ENCODE measurements at places on chromosomes 1 and 21. TPM values are rescaled to one million over a fixed set of nuclear protein-coding genes. Genes with fewer than 3 reads are reported as not detected.

DNA sequence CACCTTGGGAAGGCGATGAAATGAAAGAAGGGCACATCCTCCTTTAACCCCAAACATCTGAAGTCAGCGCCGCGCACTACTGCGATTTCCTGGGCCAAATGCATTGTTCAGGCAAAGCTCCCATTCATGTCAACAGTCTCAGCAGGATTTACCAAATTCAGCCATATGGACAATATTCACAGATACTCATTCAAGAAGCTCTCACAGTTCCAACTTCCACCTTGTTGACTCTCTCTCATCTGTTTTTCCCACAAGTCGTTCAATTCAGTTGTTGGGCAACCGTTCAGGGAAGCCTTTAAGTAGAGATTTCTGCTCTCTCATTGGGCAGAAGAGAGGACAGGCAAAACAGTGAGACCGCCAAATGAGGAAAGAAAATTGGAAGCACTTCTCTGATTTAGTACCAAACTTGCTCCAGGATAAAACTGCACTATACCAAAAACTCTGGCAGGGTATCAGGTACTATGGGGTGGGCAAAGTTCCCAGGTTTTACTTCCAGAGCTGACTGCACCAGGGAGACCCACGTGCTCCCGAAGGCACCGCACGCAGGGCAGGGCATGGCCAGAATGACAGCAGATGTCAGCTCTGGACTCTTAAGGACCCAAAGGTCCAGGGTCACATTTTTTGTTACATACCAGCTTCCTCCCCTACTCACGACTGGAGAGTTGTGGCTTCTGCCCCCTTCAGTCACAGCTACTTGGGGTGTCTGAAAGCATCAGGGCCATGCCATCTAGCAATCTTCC lies 668.8 kb downstream of the KIF26B start:
- no peak for DNase-seq

GRCh38 chr1:55446351-55446750 lies 231.2 kb upstream of the USP24 start:
- no peak for DNase-seq

DNA sequence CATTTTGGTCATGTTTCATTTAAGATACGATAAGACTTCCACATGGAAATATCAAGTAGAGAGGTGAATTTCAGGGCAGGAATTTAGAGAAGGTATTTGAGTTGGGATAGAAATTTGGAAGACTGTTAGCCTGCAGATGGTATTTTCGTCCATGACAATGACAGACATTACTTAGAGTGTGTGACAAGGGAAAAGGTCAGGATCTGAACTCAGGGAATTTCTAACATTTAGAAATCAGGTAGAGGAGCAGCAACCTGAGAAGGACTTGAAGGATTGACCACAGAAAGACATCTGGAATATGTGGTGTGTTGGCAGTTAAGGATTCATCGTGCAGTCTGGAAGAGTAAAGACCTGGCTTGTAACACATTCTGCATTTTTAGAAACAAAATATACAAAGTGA lies 57.9 kb downstream of the RABGAP1L start:
- no peak for DNase-seq

The PRR9 gene
- total RNA-seq, result not detected

The DCST2 gene
- total RNA-seq, result 0.12 TPM

DNA sequence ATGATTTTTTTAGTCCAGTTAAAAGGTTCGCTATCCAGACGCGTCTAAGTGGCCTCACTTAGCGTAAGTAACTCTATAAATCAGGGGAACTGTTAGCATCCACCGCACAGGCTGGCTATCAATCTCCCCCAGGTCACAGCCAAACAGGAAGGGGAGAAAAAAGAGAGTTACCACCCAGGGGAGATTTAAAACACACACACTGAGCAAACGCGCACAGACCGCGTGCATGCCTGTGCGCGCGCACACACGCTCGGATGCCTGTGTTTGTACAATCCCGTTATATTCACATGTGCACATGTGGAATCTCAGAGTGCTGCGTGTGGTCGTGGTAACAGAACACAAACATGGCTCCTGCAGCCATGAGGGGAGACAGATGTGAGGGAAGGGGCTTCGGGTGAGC lies 125.4 kb downstream of the CASZ1 start:
- DNase-seq, result no peak

GRCh38 chr1:234144901-234145300 lies 228.4 kb upstream of the COA6 start:
- no peak for DNase-seq

The IGSF8 gene
- 16.4 TPM for total RNA-seq

DNA sequence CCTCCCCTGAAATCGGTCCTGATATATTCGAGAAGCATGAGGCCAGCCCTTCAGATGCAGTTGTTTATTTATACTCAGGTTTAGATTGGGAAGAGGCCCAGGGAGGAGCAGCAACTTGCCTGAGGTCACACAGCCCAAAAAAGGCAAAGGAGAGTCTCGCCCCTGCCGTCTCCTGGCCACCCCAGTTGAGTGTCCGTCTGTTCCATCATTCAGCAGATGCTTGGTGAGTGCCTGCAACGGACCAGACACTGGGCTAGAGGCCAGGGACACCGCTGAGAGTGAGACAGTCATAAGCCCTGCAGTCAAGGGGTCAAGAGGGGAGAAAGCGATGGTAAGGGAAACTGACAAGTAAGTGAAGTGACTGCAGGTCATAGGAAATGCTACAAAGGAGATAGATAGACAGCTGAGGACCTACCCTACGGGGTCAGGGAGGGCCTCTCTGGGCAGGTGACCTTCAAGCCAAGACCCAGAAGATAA lies 15.4 kb upstream of the SELENON start:
- no peak for DNase-seq

DNA sequence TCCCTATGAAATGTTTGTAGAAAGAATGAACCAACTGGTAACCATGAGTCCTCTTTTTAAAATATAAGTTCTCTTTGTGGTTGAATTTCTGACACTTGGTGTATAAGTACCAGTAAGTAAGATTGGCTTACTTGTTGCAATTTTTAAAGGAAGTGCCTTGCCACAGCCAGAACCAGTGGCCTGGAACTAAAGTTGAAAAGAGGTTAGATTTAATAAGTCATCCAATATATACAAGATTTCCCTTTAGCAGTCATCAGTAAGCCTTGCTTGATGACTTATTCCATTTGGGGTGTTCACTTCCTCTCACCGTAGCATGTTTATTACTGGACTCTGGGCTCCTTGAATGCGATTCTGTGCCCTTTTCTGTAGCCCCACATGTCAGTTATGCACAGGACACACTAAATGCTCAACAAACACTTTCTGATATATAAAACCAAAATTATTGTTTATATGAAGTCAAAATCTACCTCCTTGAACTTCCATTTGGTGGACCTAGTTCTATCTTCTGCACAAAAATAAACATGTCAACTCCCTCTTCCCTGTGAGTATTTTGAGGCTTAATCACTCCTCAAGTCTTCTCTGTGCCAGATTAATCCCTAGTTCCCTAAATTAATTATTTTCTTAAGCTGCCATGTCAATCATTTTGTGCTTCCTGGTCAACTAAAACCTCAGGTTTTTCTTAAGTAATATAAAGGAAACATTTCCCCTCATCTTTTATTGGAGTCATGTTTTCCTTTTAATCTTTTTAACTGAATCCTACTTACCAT lies 218.1 kb downstream of the ST6GALNAC3 start:
- DNase-seq, result no peak

The SLC16A4 gene
- 1.2 TPM for total RNA-seq

DNA sequence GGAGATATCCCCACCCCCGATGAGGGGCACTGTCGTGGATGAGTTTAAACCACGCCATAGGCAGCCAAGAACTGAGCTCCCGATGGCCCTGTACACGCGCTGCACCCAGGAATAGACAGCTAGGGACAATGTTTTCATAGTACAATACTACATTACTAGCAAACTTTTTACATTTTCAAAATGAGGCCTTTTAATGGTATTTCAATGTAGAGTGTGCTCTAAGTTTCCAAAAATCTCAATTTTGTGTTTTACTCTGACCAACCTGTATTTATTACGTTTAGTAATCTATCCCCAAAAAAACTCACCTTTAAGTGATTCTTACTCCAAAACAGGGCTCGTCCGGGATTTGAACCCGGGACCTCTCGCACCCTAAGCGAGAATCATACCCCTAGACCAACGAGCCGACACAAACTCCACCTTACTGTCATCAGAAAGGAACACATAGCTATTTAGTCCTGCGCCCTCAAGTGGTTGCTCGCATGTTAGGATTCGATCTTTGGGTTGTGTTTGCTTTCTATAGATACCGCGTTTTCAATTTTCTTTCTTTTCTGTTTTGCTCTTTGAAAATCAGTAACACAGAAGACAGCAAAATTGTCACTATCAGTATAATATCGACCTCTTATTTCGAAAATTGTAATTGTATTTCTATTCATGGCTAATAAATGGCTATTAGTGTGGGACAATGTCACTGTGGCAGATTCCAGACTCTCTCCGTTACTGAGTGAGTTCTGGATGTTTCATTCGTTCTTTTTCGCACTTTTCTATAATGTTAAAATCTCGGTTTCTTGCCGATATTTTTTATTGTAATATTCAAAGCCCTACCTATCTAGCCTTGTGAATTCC lies 6.4 kb upstream of the MPZL1 start:
- peak; percentile 78 for DNase-seq

The SFT2D2 gene
- total RNA-seq, result 52.1 TPM

GRCh38 chr1:1959840-1960479 lies 40.9 kb upstream of the TMEM52 start:
- no peak for DNase-seq

DNA sequence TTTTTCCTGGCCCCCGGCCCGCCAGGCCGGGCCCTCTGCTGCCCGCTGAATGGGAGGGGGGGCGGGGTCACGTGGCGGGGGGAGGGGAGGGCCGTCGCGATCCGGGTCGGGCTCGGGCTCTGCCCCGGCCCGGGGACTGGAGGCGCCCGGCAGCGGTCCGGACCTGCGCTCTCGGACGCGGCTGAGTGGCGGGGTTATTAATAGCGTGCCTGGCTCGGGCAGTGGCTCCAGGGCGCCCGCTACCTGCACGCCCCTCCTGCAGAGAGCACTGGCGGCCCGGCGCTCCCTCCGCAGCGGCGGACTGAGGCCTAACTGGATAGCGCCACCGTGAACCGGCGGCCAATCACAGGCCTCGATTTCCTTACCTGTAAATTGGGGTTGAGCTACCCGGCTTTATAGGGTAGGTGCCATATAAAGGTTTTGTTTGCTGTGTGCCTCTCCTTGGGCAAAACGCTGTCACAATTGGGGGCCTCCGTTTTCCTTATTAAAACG lies 28.1 kb downstream of the AHDC1 start:
- no peak for DNase-seq

- no peak for DNase-seq
These were observed 3.8 kb downstream of the GFI1 start for GRCh38 chr1:92482665-92483609.

The HSD3B2 gene
- not detected for total RNA-seq

- no peak for DNase-seq
These were observed 62.8 kb downstream of the RUNX3 start for GRCh38 chr1:24867084-24867870.

GRCh38 chr21:45574691-45575090 lies 32.5 kb upstream of the SLC19A1 start:
- no peak for DNase-seq

GRCh38 chr21:29771491-29772066 lies 168.2 kb downstream of the GRIK1 start:
- DNase-seq, result no peak

- DNase-seq, result no peak
These were observed 460.5 kb upstream of the ADGRL2 start for GRCh38 chr1:81340239-81340638.

- DNase-seq, result no peak
These were observed 29.5 kb downstream of the DOP1B start for GRCh38 chr21:36186081-36186480.

- no peak for DNase-seq
These were observed 888 bp downstream of the HES5 start for GRCh38 chr1:2528966-2529783.

The PTPN22 gene
- 2.3 TPM for total RNA-seq

DNA sequence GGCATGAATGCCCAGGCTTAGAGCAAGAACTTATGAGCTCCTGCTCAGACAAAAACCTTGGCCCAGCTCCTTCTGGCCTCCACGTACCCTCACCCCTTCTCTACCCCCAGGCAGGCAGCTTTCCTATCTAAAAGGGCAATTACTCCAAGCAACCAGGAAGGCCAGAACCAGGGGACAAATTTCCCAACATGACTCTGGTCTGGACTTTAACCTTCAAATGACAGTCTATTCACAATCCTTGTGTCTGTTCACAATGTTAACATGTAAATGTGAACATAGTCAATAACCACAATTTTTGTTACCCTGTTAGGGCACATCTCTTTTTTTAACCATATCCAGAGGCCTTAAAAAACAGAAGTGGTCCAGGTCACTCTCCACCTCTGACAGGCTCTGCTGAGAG lies 64.4 kb upstream of the LAPTM5 start:
- no peak for DNase-seq

- DNase-seq, result no peak
These were observed 130.5 kb downstream of the BACH1 start for GRCh38 chr21:29429218-29429617.

- DNase-seq, result no peak
These were observed 127.2 kb downstream of the IGSF21 start for GRCh38 chr1:18234790-18235242.

DNA sequence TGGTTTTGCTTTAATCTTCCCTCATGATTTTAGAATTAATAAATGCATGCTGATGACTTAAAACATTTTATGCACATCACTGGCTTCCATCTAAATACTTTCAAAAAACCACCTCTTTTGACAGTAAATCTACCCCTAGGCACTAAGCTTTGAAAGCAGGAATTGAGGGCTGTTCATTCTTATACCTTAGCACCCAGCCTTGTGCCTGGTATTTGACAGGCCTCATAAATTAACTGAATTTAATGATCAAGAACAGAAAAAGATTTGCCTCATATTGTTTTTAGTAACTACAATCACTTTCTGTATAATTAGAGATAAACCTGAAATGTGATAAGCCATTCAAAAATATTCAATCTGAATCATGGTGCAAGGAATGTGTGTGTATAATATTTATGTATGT lies 108.8 kb downstream of the DPYD start:
- DNase-seq, result no peak

DNA sequence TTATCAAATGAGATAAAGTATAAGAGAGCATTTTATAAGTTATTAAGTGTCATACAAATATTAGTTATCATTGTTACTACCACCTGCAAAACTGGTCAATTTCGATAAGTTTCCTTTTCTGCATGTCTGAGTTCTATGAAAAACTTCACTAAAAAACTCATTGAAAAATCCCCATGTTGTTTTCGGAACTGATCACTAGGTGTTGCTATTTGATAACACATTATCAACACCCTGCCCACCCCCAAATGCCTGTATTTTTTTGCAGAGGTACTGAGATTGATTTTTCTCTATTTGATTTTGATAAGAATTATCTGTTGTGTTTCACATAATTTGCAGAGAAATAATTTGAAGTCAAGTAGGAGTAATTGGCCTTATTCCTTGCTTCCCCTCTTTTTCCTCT lies 22.1 kb upstream of the DISP1 start:
- no peak for DNase-seq

The UBE2U gene
- total RNA-seq, result not detected

DNA sequence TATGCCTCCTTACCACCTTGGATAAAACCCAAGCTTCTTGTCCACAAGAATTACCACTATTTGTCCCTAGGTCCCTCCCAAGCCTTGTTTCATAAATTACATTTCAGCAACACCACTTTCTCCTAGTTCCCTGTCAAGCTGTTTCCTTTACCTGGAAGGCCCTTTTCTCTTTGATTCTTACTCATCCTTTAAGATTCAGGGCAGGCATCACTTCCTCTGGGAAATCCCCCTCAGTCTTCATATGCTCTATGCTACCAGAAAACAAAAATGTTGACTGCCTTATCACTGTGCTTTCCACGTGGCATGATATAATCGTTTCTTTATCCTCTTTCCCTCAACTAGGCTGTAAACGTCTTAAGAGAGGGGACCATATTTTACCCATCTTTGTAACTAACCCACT lies 102.7 kb downstream of the LYST start:
- DNase-seq, result no peak

The PRKAA2 gene
- total RNA-seq, result 1.3 TPM
